ENCODE measurements at places on chromosomes 12 and 14.

- DNase-seq = no peak
Measured at GRCh38 chr12:65450625-65451024, 172.1 kb downstream of the MSRB3 start.

- DNase-seq = no peak
Measured at GRCh38 chr14:28308734-28309133, 457.9 kb upstream of the FOXG1 start.

- DNase-seq = no peak
Measured at GRCh38 chr14:66509874-66510273, 1.9 kb downstream of the GPHN start.

GRCh38 chr14:100653409-100653808, 66.2 kb upstream of the BEGAIN start:
- DNase-seq = no peak

DNA sequence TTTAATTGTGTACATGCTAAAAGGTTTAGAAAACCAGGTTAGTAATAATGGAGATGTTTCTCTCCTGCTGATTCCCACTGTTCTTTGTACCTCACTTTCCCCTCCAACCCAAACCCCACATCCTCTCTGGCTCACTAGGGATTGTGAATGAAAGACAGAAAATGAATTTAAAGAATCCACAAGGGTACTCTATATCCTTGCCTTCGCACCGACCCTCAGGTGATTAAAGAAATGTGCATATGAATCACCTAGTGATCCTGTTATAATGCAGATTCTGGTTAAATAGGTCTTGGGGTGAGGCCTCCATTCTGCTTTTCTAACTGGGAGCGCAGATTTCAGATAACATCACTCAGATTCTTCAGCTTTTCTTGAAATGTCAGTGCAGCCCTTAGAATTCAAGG, 84.3 kb upstream of the OTX2 start:
- no peak for DNase-seq

- DNase-seq = no peak
Measured at GRCh38 chr12:55929306-55929791, 1.6 kb upstream of the DGKA start.

DNA sequence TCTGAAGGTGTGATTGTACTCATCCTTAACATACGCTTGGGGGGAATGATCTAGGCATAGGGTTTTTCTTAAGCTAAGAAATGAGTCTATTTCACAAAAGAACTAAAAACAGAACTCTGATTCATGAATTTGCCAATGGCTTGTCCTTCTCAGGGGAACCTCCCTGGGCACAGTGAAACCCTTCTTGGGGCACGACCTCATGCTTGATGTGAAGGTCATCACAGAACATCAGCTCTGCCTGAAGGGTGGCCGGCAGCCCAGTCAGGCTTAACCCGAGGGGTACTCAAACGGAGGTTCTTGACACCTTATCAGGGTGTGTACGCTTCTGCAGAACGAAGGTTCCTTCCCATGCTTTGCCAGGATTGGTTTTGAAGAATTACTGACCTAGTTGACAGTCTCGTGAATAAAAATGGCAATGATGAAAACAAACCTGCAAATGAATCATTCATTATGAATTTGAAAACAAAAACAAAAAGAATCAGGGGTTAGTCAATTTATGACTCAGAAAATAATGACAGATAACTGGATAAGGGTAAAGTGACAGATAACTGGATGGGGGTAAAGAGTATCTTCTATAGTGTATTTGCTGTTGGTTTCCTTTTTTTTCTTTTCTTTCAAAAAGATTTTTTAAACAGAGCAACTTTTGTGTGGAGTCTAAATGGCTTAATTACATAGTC, 86.4 kb downstream of the GALNT8 start:
- no peak for DNase-seq

- no peak for DNase-seq
Measured at GRCh38 chr14:94622653-94623421, 10.6 kb downstream of the SERPINA3 start.

DNA sequence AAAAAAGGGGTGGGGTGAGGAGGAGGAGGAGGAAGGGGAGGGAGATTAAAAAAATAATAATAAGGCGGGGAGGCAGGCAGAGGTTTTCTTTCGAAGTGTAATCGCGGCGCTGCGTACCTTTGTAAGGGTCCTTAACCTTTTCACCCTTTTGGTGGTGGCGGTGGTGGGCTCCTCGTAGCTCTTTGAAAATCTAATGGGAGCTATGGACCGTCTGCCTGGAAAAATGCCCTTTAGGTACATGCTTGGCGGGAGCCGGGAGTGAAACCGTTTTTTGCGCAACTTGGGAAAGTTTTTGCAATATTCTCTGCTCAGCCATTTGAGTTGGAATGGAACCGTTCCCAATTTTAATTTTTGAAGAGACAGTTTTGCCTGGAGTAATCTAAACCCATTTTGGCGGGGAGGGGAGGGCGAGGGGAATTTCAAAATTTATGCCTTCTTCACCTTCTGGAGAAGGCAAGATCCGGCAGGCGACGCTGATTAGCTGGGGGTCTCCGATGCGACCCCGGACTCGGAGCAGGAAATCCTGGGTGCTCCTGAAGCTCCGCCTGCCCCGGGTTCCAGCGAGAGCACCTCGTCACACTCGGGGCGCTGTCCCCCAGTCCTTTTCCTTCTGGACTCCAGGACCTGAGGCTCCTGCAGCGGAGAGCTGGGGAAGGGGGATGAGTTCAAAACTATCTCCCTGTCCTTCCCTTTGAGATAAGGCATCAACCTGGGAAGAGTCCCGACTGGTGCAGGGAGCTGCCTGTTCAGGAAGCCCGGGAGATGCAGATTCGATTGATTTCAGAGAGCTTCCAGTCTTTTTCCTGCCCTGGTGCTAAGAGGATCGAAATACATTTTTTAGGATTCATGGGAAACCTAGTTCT, 74.6 kb upstream of the TBX5 start:
- peak; percentile 12 for DNase-seq
